ENCODE measurements at places on chromosomes 5 and 9.

- DNase-seq: no peak
These were observed 35.6 kb downstream of the MTX3 start for GRCh38 chr5:79955356-79955895.

- DNase-seq: no peak
These were observed 24.1 kb upstream of the PTGS1 start for GRCh38 chr9:122346478-122347347.

DNA sequence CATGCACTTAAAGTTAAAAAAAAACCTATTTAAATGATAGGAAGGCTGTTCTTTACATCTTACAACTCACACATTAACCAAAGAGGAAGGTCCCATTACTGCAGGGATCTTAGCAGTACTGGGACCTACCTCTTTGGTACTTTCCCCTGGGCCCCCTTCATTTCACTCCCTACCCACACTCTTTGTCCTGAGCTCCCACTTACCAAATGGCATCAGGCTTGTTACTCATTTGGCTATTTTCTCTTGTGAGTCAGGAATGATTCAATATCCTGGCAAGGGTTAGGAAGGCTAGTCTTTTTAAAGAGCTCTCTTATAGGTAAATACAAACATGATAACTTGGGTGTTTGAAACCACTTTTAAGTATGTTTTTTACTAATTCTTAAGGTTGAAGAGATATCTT is 117.4 kb upstream of the ELL2 start:
- DNase-seq: no peak

- no peak for DNase-seq
These were observed 68.8 kb upstream of the ABL1 start for GRCh38 chr9:130766021-130766926.

DNA sequence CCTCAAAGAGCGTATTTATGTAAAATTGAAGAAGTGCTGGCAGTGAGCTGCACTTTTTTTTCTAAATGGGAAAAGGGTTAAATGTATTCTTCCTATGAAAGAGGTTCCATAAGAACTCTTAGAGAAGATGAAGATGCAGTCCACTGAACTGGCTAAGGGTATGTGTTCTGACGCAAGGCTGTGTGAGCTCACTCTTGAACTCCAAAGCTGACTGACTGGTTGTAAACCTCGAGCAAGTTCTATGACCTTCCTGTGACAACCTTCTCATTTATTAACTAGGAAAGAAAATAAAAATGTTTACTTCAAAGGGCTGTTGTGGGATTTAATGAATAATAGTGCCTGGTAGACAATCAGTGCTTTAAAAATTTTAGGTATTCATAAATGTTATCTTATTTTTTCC is 46.7 kb downstream of the POC5 start:
- no peak for DNase-seq

DNA sequence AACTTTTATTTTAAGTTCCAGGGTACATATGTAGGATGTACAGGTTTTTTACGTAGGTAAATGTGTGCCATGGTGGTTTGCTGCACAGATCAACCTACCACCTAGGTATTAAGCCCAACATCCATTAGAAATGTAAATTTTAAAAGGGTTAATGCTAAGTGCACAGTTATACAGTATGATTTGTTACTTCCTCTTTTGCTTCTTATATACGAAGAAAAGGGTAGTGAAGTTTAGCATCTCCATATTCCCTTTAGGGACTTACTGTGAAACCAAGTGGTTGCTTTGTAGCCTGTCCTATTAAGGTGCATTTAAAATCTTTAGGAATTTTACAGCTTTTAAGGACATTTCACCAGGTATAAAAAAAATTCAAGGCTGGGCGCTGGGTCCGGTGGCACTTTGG is 46.4 kb downstream of the RBM27 start:
- DNase-seq: no peak

GRCh38 chr9:87327575-87328125 is 170.0 kb upstream of the DAPK1 start:
- no peak for DNase-seq

DNA sequence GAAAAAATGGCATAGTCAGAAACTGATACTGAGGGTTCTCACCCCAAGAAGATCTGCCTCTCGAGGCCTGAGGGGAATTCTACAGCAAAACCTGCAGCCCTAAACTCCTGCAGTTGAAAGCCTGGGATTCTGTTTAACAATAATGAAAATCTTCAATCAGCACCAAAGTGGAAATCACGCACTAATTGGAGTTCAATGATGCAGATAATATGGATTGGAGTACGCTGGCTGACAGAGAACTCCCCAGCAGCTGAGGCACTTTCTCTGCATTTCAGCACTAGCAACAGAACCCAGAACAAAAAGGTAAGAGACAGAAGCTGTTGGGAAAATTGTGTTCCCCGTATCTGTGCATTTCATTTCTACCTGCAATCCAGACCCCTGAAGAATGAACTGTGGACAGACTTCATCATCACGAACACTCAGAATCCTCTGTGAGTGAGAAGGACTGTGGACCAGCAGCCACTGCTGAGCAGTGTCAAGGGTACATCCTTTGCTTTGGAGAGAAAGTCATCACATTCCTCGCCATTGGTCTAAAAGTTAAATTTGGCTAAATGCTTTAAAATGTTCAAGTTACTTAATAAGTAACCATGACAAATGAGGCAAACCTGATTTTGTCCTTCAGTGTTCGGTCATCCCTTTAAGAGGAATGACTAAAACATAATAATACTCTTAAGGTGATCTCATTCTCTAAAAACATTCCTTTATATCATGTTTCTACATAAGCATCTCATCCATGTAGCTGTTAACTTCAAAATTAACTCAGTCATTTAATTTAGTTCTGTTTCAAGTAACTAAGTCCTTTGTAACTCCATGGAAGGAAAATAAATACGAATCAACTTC is 126.1 kb downstream of the GAS1 start:
- DNase-seq: no peak

- no peak for DNase-seq
These were observed 12.4 kb upstream of the CDH18 start for GRCh38 chr5:20000416-20000815.

DNA sequence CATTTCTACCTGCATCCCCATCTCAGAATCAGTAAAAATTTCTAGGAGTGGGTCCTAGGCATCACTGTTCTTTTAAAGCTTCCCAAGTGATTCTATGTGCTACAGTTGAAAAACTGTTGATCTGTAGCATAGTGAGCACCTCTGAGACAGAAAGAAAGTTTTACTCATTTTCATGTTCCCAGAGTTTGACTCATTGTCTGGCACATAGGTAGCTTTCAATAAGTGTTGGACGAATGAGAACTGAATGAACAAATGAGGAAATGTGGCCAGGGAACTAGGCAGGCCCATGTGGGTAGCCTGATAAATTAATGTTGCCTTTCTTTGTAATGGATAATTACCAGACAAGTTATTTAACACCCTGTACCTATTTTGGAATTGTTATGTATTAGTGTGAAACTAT is 33.8 kb downstream of the RNF180 start:
- no peak for DNase-seq

DNA sequence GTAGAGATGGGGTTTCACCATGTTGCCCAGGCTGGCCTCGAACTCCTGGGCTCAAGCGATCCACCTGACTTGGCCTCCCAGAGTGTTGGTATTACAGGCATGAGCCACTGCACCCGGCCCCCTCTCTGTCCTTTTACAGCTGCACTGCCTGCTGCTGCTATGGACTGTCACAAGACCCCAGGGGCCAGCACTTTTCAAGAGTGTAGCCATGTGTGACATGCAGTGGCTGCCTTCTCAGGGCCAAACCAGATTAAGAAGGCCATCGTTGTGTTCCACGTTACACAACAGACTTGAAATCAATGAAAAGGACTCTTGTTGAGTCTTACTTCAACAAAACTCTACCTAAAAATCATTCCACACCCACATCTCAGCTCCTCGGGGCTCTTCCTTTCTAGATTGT is 78.9 kb upstream of the ICE1 start:
- no peak for DNase-seq

DNA sequence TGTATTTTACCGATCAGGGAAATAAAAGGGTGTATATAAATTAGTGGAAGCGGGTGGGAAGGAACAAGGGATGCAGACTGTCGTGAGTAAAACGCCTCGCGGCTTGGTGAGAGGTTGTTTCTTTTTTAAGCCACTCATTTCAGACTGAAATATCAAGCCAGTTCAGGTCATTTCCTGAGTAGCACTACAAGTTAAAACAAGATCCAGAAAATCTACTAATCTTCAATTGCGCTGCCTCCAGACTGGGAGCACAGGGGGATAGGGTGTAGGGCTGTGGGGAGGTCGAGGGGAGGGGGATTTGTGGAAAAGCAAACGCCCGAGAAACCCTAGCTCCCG is 140.8 kb downstream of the TSSK1B start:
- no peak for DNase-seq

GRCh38 chr9:35728041-35728971 is 3.7 kb downstream of the TLN1 start:
- DNase-seq: no peak

DNA sequence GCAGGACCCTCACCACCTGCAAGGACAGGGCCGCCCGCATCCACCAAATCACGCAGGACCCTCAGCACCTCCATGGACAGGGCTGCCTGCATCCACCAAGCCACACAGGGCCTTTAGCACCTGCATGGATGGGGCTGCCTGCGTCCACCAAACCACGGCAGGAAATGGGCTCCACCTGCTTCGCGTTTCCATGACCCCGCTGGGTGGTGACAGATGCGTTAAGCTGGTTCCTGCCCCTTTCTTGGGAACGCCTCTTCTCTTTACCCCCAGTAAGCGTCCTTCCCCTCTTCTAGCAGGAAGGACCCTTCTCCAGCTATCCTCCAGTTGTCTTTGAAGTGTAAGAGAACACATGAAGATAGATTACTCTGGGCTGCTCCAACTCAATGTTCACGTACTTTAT is 13.5 kb downstream of the FBP1 start:
- DNase-seq: no peak

DNA sequence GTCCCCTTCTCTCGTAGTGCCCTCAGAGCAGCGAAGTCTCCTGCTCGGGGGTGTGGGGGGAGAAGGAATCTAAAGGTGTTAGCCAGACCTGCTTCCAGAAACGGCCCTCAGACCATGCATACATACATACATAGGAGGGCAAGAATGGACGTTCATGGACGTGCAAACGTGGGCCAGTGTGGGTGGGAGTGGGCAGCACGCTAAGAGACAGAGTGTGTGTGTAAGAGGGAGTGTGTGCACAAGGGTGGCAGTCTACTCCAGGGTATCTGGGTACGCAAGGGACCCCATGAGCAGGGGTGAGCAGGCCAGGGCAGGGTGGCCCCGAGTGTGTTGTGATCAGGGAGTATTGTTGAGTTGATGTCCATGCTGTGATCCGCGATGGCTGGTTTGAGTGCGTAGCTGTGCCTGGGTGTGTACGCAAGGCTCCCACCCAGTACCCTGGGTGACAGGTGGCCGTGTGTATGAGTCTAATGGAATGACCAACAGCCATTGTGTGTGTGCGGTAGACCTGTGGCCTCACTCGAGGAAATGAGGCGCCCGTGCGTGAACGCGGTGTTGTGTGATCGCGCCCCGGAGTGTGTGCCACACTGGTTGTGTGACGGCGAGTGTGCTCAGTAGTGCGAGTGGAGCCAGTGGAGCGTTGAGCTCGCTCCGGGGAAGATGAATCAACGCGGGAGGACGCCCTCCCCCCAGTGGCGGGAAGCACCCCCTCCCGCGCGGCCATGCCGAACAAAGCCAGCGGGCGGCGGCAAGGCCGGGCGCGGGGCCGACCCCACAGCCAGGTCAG is 826 bp downstream of the GPRIN1 start:
- no peak for DNase-seq

DNA sequence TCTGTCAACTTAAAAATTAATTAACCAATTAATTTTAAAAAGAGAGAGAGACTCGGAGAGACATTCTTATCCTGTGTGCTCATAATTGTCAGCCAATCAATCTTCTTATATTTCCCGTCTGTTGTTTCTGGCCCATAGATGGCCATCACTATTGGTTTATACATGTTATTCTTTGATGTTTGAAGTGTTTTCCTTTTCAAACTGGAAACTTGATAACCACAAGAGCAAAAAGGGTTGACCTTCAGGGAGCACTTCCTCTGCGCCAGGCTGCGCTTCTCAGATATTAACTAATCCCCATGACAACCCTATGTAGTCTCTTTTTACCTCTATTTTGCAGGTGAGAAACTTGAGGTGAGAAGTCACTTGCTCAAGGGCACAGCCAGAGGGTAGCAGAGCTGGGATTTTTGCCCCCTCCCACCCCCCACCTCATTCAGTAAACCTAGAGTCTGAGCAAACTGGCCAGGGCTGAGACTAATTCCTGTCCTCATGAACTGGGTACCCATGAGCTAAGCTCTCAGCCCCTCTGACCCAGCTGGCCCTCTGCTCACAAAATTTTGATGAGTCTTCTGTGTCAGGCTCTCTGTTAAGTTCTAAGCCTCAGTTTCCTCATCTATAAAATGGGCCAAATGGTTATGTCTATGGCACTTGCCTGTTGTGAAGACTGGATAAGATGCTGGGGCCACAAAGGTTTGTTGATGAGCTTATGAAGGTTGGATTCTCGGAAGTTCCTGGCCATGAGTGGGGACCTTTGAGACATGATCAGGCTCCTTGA is 86.0 kb upstream of the SH3PXD2B start:
- no peak for DNase-seq

GRCh38 chr5:949815-950560 is 57.3 kb downstream of the TRIP13 start:
- DNase-seq: no peak

DNA sequence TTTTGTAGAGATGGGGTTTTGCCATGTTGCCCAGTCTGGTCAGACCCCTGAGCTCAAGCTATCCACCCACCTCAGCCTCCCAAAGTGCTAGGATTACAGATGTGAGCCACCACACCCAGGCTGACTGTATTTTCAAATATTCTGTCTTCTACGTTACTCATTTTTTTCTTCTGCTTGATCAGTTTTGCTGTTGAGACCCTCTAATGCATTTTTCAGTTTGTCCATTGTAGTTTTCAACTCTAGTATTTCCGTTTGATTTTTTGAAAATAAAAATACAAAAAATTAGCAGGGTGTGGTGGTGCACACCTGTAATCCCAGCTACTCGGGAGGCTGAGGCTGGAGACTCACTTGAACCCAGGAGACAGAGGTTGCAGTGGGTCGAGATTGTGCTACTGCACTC is 10.5 kb upstream of the LRRC70 start:
- DNase-seq: no peak

GRCh38 chr9:6330958-6331634 is 2.9 kb downstream of the TPD52L3 start:
- no peak for DNase-seq

GRCh38 chr5:95825495-95825894 is 3.0 kb upstream of the GLRX start:
- no peak for DNase-seq

- DNase-seq: no peak
These were observed 171.4 kb upstream of the CDH10 start for GRCh38 chr5:24816206-24816605.

GRCh38 chr9:97573482-97574073 is 59.6 kb downstream of the TSTD2 start:
- no peak for DNase-seq

All from GOT3 (cell line).